ENCODE measurements at places on chromosomes 4 and X.

DNA sequence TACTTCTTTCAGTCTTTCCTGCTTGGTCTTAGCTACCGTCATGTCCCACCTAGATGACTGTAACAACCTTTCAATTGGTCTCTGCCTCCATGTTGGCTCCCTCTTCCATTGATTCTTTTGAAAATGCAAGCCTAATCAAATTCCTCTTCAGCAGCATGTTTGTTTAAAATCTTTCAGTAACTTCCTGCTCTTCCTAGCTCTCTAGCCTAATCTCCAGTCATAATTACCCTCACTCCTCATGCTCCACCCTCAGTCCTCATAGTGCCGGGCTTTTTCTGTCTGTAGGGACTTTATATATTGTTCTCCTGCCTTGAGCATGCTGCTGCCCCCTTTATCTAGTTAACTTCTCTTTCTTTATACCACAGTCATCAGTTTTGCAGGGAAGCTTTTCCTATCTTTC is 12.1 kb downstream of the SNX25 start:
- DNase-seq, result no peak

- no peak for DNase-seq
These were observed 297.4 kb downstream of the ANKRD50 start for GRCh38 chr4:124415146-124415545.

- DNase-seq, result no peak
These were observed 35.1 kb upstream of the ZNF41 start for GRCh38 chrX:47518144-47518543.

- no peak for DNase-seq
These were observed 10.8 kb upstream of the TMPRSS11B start for GRCh38 chr4:68256284-68256683.

- no peak for DNase-seq
These were observed 13.6 kb downstream of the OTC start for GRCh38 chrX:38365954-38366353.

GRCh38 chr4:16627999-16628398 is 270.4 kb downstream of the LDB2 start:
- DNase-seq, result no peak

DNA sequence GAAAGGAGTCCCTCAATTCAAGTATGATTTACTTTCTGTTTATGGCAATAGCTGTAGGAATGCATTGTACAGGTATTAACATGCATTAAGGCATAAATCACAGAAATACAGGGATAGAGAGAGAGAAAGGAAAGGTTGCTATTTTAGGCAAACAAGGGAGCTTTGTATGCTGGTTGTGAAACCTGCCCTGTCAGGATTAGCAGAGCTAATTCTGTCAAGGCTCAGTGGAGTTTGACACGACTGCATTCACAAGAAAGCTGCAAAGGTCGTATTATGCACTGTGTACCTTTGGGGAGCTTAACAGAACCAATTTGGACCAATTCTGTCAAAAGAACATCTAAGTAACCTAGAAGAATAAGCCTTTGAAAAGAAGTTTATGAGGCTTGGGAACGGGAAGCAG is 239.3 kb downstream of the GRIA2 start:
- peak; percentile 34 for DNase-seq

GRCh38 chr4:115418635-115419396 is 305.4 kb upstream of the NDST4 start:
- DNase-seq, result no peak

GRCh38 chrX:3252744-3253143 is 93.7 kb downstream of the MXRA5 start:
- no peak for DNase-seq

DNA sequence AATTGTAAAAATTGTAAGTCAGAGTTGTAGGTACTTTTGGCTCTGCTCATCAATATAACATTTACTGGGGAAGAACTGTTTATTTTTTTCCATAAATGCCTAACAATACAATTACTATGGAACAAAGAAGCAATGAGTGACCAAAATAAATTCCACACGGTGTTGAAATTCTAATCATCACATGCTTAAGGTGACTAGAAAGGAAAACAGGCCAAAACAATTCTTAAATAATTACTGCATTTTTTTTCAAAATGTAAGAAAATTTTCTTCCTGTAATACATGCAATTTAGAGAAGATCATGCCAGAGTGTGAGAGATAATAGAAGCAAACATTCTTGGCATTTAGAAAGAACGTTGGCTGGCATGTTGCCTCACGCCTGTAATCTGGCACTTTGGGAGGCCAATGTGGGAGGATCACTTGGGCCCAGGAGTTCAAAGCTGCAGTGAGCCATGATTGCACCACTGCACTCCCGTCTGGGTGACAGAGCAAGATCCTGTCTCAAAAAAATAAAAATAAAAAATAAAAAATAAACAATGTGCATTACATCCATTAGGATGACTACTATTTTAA is 22.5 kb downstream of the C4orf46 start:
- no peak for DNase-seq

DNA sequence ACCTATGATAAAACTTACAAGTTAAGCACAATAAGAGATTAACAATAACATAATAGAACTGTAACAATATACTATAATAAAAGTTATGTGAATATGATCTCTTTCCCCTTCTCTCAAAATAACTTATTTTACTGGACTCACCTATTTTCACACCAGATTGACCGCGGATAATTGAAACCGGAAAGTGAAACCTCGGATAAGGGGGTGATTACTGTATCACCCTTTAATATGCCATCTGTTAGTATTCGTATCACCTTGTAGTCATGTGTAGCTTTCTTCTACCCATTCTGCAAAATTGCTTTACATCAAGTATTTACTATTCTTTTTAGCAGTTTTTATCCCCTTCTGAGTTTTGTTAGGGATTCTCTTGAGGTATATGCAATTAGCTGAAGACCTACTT is 1.8 kb downstream of the SPCS3 start:
- peak; percentile 4 for DNase-seq

DNA sequence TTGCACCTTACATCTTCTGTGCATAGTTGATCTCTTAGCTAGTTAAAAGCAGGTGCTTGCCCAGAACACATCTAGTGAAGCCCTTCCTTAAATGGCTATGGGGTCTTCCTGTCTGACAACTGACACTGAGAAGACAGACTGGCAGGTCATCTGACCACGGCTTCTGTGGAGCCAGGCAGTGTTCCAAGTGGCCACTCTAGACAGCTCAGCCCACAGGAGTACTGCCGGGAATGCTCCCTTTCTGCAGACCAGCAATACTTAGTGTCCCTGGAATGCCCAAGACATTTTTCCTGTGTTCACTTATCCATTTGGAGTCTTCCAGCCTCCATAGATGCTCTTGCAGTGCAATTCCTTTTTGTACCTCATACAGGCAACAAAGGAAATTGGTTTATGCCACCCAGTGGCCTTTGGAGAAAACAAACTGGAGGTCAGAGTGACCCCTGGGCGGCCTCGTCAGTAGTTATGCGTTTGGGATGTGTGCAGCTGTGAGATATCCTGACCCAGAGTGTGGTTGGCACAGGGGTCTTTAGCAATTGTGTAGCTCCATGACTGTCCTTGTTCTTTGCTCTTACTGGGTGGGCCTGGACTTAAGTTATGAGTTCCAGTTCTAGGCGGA is 335.5 kb downstream of the ARHGAP10 start:
- no peak for DNase-seq

DNA sequence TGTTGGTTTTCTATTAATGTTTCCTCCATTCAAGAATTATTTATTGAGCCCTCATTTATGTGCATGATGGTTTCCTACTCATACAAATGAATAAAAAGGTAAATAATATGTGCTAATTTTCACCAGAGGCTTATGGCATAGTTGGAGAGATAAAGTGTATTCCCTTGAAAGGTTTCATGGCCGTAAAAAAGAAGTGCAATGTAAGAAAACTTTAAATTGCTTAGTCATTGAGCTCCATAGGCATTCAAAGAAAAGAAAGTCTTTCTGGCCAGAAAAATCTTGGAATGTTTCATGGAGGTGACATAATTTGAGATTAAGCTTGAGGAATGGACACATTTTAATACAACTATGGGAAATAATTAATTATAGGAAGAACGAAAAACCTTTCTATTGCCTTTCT is 8.7 kb downstream of the KLHL4 start:
- DNase-seq, result no peak

- peak; percentile 79 for DNase-seq
These were observed 37.0 kb upstream of the ZBTB33 start for GRCh38 chrX:120213438-120214265.

DNA sequence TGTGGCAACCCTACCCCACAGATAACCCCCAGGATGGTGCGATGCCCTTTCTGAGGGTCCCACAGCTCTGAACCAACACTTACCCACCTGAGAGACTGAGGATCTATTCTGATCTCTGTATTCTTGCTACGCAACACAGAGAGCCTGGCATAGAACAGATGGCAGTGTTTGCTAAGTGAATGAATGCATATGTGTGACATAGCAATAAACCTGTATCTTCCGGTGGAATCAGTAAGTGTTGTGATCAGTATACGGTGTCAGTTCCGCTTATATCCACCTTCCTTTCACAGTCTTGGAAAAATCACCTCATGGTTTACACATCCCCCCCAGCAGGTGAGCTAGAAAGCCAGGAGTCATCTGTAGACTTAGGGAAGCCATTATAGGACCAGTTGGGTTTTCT is 5.9 kb upstream of the HSD17B10 start:
- DNase-seq, result peak; percentile 37

DNA sequence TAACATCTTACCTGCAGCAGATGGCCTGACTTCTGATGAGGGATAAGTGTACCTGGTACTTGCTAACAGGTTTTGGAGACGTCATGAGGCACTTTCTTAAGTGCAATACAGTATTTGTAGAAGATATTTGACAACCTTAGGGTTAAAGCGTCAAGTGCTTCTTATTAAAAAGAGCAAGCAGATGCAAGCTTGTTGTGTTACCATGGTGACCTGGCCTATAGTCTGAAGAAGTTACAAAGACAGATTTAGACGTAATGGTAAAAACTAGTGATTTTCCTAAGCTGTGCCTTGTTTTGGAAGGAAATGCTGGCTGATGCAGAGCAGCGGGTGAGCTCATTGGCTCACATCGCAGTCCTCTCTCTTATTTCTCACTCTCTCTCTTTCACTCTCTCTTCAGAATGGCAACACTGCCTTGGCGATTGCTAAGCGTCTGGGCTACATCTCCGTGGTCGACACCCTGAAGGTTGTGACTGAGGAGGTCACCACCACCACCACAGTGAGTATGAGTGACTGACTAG is 243.6 kb downstream of the ANK2 start:
- DNase-seq, result peak; percentile 77

- DNase-seq, result peak; percentile 69
These were observed 298.6 kb upstream of the LDB2 start for GRCh38 chr4:17197070-17197469.

DNA sequence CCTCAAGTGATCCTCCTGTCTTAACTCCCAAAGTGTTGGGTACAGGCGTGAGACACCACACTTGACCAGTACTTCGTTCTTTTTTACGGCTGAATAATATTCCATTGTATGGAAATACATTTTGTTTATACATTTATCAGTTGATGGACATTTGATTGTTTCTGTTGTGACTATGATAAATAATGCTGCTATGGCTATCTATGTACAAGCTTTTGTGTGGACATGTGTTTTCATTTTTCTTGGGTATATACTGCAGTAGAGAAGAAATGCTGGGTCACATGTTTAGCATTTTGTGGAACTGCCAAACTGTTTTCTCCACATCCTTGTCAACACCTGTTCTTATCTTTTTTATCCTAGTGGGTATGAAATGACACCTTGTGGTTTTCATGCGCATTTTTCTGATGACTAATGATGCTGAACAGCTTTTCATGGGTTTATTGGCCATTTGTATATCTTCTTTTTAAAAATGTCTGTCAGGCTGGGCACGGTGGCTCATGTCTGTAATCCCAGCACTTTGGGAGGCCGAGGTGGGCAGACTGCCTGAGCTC is 37.3 kb downstream of the SAT1 start:
- DNase-seq, result no peak

DNA sequence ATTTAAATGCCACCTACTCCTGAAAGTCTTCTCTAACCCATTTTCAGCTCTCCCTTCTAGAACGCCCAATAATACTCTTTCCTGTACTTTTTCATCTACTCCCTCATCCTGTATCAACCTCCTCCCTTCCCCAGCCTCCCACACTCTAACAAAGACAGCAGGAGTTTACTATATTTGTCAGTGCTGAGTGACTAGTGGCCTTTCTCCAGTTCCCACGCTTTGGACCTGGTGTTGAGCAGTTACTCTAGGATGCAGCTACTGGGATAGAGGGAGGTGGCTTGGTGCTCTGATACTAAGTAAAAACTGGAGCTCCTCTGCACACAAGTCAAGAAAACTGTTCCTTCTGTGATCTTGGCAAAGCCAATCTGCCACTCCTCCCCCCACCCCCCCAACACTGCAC is 36.1 kb upstream of the KLHL13 start:
- no peak for DNase-seq

GRCh38 chr4:5754529-5754881 is 43.5 kb downstream of the EVC start:
- no peak for DNase-seq

DNA sequence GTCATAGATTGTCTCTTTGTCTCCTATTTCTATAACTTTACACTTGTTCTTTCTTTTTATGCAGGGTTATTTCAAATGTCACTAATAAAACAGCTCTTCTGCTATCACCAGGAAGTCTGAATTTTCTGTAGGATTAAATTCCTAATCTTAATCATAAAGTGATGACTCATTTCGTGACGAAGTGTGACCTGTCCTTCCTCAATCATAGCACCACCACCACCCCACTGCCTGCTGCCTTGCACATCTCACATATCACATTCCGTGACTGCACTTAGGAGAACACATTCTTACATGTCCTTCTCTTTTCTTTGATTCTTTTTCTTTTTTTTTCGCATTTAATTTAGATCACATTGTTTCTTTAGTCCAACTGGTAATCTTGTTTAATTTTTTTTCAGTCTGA is 57.7 kb upstream of the UGT2B7 start:
- no peak for DNase-seq

DNA sequence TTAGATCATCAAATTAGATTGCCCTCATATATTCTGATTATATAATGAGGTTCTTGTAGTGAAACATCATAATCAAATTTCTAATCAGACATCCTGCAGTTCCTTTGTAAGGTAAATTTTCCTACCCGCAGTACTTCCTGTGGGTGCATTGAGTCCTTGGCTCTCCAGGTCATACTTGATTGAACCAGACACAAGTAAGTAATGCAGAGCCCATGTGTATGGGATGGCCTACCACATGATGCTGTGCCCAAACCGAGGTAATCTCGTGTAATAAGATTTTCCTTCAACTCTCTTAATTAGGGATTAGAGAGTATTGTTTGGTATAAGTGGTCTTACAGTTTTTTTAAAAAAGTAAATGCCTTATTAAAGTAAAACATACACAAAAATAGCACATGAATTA is 1841.8 kb downstream of the PCDH7 start:
- no peak for DNase-seq

All from brain (organoid and tissue), 16 donors.